ENCODE measurements at places on chromosomes 7 and 10. TPM values are rescaled to one million over a fixed set of nuclear protein-coding genes. Genes with fewer than 3 reads are reported as not detected.

The VSIR gene
- total RNA-seq = 6.5 TPM

The GPR85 gene
- 0.11 TPM for total RNA-seq

The OR6B1 gene
- not detected for total RNA-seq

The TMEM229A gene
- total RNA-seq = not detected

The PDK4 gene
- total RNA-seq = 142 TPM

The ANKRD2 gene
- 0.26 TPM for total RNA-seq

The ZNF488 gene
- not detected for total RNA-seq

The OR2A1 gene
- not detected for total RNA-seq

Measured in dermis lymphatic vessel endothelial cell (primary cell).